ENCODE measurements at places on chromosomes 3 and 15. TPM values are rescaled to one million over a fixed set of nuclear protein-coding genes. Genes with fewer than 3 reads are reported as not detected.

The CX3CR1 gene
- 2.1 TPM for total RNA-seq

The GHSR gene
- total RNA-seq, result not detected

The NAALADL2 gene
- total RNA-seq, result not detected

The SV2B gene
- 0.20 TPM for total RNA-seq
